Cardiac ventricle fibroblast (primary cell): ENCODE measurements at places on chromosomes 1 and 21. TPM values are rescaled to one million over a fixed set of nuclear protein-coding genes. Genes with fewer than 3 reads are reported as not detected.

Gene PLPPR4
- total RNA-seq = 0.06 and 0.20 TPM in 2 replicates

Gene FCRL6
- not detected in 2 replicates for total RNA-seq

Gene PCBP3
- 14.5 and 24.2 TPM in 2 replicates for total RNA-seq

Gene HUNK
- total RNA-seq = under 0.01 TPM in 1 of 2 replicates, not detected in the other
